Muscle of arm (tissue), 14 donors: ENCODE measurements at places on chromosomes 12 and 14.

- DNase-seq: no peak
These were observed 1505.5 kb upstream of the TMEM132C start for GRCh38 chr12:126761420-126761819.

DNA sequence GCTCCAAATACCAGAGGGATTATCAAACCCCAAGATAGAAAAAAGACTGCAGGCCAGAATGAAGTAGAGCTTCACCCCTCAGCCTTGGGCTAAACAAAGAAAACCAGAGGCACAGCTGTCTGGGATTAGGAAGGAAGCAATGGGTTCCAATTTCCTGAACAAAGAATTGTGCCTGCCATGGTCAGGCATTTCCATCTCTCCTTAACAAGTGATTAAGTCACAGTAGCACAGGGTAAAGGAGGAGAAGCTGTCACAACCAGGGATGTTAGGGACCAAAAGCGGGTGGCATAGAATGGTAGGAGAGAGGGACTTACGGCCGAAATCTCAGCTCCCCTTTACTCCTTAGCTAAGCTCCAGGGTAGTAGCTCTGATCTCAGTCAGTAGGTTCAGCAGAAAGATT, 33.9 kb downstream of the SPTLC2 start:
- no peak for DNase-seq

DNA sequence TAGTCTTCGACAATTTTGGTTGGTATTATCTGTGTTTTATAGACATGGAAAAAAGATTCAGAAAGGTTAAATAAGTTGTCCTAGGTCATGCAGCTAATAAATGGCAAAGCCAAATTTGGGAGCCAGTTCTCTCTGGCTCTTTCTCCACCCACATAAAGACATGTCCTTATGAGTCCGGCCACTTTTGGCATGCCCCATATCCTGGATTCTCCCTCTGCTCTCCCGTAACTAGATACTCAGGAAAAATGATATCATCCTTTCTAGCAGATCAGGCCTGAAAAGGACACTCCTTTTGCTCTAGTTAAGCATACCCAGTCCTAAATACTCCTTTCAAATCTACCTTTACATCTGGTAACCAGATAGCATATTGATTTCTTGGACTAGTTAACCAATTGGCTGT, 64.4 kb downstream of the TTLL5 start:
- no peak for DNase-seq

DNA sequence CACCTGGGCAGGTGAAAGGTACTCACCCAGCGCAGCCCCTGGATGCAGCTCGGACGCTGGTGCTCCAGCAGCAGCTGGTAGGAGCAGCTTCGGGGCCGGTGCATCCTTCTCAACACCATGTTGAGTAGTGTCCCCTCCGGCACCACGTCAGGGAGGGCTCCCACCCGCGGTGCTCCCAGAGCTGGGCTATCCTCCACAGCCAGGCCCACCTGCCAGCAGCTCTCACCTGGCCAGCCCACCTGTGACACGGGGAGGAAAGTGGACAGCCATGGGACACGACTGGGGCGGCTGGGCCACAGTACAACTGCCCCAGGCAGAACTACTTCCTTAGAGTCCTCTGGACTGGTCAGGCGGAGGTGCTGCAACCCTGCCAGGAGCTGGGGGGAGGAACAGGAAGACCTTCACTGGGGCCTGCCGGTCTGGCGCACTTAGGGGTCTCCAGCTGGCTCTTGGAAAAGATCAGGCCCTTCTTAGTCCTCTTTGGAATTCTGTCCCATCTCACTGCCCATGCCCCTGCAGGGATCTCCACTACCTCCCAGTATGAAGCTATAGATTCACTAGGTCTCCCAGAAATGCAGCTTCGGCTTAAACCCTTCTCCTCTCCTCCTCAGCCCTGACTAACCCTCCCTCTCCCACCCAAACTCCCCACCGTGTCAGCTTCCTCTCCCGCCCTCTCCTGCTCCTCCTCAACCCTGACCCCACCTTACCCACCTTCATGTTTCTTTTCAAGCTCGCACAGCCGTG, 668 bp downstream of the RAPGEF3 start:
- no peak for DNase-seq
